Skeletal muscle tissue (tissue), 5 donors: ENCODE measurements at places on chromosomes 13 and 19. TPM values are rescaled to one million over a fixed set of nuclear protein-coding genes. Genes with fewer than 3 reads are reported as not detected.

Gene ZNF792
- total RNA-seq = 7.8 TPM

Gene ZSCAN1
- total RNA-seq = not detected

Gene PRSS57
- not detected for total RNA-seq

Gene CYP4F2
- not detected for total RNA-seq

Gene JAK3
- 2.1 TPM for total RNA-seq

Gene GIPR
- 0.52 TPM for total RNA-seq

Gene SLC10A2
- total RNA-seq = not detected

Gene HCN2
- not detected for total RNA-seq

Gene TMEM86B
- total RNA-seq = 0.52 TPM

Gene GAMT
- 101 TPM for total RNA-seq
